ENCODE measurements at places on chromosomes 12 and 14. TPM values are rescaled to one million over a fixed set of nuclear protein-coding genes. Genes with fewer than 3 reads are reported as not detected.

- no peak overlapping the region for H3K27ac ChIP-seq
- H3K27me3 ChIP-seq = peaks cover 4% of the 10 kb centered on the region
- no peaks in the 10 kb centered on the region for H3K4me1 ChIP-seq
- H3K36me3 ChIP-seq = no peaks in the 10 kb centered on the region
- H3K4me3 ChIP-seq = no peak overlapping the region
These were observed 38.0 kb downstream of the LGR5 start for GRCh38 chr12:71477609-71478008.

GRCh38 chr12:47992776-47993175 lies 11.5 kb downstream of the COL2A1 start:
- no peaks in the 10 kb centered on the region for H3K4me1 ChIP-seq
- no peak for DNase-seq
- H3K36me3 ChIP-seq = no peaks in the 10 kb centered on the region
- no peak overlapping the region for H3K4me3 ChIP-seq
- H3K27ac ChIP-seq = no peak overlapping the region
- H3K27me3 ChIP-seq = peaks cover 5% of the 10 kb centered on the region

DNA sequence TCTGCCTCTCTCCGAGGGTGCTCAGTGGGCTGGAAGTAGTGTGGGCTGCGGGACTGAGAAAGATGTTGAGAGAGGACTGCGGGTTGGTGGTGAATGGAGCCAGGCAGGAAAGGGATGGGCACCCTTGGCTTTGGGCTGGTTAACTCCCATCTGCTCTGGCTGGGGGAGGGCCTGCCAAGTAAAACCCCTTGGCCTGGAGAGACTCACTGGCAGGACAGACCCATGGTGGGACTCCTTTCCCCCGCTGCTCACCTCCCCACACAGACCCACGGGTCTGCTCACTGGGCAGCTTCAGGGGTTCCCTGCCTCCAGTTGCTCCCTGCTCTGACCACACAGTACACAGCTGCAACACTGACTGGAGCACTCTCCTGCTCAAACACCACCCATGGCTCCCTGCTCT lies 54.1 kb downstream of the KRT80 start:
- no peak overlapping the region for H3K27ac ChIP-seq
- no peaks in the 10 kb centered on the region for H3K4me1 ChIP-seq
- no peak for DNase-seq

DNA sequence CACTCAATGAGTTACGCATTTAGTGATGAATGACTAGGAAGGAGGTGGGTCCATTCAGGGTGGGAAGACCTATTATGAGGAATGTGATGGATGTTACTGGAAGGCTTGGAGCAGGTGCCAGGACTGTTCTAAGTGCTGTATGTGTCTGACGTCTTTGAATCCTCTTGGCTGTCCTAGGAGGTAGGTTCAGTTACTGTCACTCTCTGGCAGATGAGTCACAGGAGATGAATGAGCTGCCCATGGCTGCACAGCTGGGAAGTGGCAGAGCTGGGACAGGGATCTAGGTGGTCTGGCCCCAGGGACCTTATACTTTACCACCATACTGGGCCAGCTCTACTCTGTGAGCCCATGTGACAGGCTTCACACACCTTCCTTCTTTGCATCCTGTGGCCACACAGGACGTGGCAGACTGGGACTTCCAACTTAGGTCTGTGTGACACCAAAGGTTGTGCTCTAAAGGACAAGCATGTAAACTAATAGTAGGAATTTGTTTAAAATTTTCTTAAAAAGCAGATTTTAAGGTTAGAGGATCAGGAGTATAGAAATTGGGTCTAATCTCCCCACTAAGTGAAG lies 24.0 kb downstream of the TCTN1 start:
- DNase-seq = no peak
- H3K36me3 ChIP-seq = no peaks in the 10 kb centered on the region
- H3K27ac ChIP-seq = no peak overlapping the region
- H3K4me1 ChIP-seq = no peaks in the 10 kb centered on the region
- no peak overlapping the region for H3K4me3 ChIP-seq

DNA sequence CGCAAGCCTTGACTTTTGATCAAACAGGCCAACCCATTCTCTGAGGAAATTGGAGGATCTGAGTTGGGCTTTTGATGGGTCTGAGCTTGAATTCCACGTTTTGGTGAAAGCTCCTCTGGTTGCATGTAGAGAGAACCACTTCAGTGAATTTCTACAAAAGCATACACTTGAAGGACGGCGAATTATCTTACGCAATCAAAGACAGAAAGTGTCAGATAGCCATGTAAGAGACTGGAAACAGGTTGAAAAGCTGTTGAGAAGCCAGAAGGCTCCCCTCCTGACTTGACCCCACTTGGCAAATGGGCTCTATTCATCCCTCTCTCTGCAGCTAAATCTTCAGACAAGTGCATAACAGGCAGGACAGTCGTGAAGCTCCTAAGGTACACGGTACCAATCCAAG lies 809.1 kb downstream of the BCL11B start:
- no peak overlapping the region for H3K4me3 ChIP-seq
- DNase-seq = no peak
- H3K4me1 ChIP-seq = no peaks in the 10 kb centered on the region

DNA sequence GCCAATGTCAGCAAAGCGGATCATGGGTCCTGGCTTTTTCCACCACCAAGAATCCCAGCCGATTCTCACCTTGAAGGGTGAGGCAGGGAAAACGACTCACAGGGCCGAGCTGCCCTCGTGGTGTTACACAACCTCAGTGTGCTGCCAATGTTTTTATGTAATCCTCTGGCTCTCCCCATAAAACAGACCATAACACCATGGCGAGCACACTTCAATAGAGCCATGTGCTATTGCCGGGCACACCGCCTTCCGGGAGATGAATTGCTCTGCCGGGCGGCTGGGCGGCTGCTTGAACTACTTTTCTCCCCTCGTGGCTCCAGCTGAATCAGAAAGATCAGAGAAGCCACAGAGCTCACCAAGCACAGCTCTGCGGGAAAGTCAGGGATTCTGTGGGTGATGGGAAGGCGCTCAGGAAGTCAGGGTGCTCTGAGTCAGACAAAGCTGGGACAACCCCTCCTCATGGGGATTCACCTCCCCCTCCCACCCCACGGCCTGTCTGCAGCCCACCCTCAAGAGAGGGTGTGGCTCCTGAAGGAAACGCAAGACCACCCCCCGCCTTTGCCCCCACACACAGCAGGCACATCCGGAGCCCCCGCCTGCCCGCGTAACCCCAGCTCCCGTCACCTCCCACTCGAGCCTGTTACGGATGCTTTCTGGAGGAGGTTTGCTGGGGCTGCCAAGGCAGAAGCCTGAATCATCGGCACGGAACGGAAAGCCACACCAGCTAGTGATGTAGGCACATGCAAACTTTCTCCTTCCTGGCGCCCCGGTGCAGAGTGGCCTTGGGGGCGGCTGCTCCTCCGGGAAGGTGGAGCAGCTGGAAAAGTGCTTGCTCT lies 1.8 kb downstream of the GALNT9 start:
- no peaks in the 10 kb centered on the region for H3K36me3 ChIP-seq
- no peak overlapping the region for H3K27ac ChIP-seq
- H3K4me3 ChIP-seq = peak overlapping the region; percentile 32
- H3K4me1 ChIP-seq = peaks cover 10% of the 10 kb centered on the region
- H3K27me3 ChIP-seq = no peaks in the 10 kb centered on the region
- DNase-seq = no peak

DNA sequence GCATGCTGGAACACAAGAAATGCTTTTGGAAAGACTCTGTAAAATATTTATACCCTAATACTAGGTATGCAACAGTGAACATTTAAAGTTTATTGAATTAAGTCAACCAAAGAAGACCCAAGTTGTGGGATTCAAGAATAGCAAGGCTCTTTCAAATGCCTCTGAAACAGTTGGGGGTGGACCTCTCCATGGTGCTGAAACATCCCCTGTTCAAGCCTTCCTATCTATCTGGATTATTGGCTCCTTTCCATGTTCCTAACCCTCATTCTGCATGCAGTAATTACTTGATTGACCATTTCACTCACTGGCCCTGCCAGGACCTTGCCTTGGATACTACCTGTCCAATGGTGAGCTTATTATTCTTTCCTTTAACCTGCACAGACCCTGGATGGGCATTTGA lies 349.7 kb downstream of the NRXN3 start:
- no peak overlapping the region for H3K4me3 ChIP-seq
- DNase-seq = no peak
- no peak overlapping the region for H3K27ac ChIP-seq
- no peaks in the 10 kb centered on the region for H3K27me3 ChIP-seq

DNA sequence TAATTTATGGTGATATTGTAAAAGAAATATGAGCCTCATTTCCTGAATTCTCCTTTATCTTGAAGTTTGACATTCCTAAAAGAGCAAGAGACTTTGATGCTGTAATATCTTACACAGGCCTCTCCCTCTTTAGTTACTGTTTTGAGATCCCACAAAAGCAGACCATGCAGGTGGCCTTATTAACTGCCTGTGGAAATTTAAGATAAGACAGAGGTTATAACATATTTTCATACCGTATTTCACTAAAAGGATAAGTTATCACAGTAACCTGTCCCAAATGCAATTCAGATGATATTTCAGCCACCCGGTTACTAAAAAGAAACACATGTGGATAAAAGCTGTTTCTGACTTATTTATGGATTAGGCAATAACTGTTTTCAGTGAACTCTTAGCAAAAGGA lies 150.1 kb downstream of the NAV3 start:
- H3K4me1 ChIP-seq = no peaks in the 10 kb centered on the region
- no peak overlapping the region for H3K4me3 ChIP-seq
- no peaks in the 10 kb centered on the region for H3K36me3 ChIP-seq
- no peaks in the 10 kb centered on the region for H3K27me3 ChIP-seq

Gene TDP1
- 23.9 TPM for total RNA-seq
